HepG2 (cell line): ENCODE measurements at places on chromosomes 1 and 21. TPM values are rescaled to one million over a fixed set of nuclear protein-coding genes. Genes with fewer than 3 reads are reported as not detected.

Gene GPR52
- total RNA-seq: 1.5 TPM in 1 of 2 replicates, not detected in the other

Gene TOE1
- total RNA-seq: 17.4 and 19.0 TPM in 2 replicates

Gene TSPAN1
- 1.2 and 1.7 TPM in 2 replicates for total RNA-seq

Gene AKIRIN1
- total RNA-seq: 123 and 154 TPM in 2 replicates

Gene DTL
- total RNA-seq: 32.8 and 43.1 TPM in 2 replicates

Gene CENPS
- total RNA-seq: 22.0 and 24.9 TPM in 2 replicates

Gene PLA2G2C
- not detected in 2 replicates for total RNA-seq

Gene ANXA9
- total RNA-seq: 23.9 and 29.9 TPM in 2 replicates

Gene HENMT1
- total RNA-seq: not detected in 2 replicates

Gene TNFRSF4
- not detected in 2 replicates for total RNA-seq

Gene PARS2
- 4.6 and 5.5 TPM in 2 replicates for total RNA-seq

Gene COL11A1
- not detected in 2 replicates for total RNA-seq

Gene LCE3E
- total RNA-seq: not detected in 2 replicates

Gene CYP4B1
- not detected in 2 replicates for total RNA-seq

Gene TXLNA
- total RNA-seq: 67.8 and 70.7 TPM in 2 replicates

DNA sequence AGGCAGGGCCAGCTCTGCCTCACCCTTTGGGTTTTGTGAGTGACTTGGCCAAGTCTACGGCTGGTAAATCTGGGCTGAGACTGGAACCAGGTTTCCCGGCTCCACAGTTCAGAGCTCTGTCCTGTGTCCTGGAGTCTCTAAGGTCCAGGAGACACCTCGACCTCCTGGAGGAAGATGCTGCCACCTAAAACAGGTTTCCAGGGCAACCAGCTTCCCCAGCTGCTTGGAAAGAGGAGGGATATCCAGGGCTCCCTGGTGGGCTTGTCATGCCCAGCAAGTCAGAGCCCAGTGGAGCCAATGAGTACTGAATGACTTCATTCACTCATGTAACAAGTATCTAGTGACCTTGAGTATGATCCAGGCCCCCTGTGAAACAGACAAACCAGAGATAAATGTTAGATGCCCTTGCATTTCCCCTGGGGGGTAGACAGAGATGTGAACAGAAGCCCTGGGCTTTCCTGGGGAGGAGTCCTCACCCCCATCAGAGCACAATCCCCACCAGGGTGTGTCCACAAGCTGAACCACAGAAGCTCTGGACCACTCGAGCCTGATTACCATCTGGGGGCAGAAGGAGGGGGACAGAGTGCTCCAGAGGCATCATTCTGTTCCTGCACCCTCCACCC, 181.2 kb upstream of the RAB4A start:
- DNase-seq: no peak

DNA sequence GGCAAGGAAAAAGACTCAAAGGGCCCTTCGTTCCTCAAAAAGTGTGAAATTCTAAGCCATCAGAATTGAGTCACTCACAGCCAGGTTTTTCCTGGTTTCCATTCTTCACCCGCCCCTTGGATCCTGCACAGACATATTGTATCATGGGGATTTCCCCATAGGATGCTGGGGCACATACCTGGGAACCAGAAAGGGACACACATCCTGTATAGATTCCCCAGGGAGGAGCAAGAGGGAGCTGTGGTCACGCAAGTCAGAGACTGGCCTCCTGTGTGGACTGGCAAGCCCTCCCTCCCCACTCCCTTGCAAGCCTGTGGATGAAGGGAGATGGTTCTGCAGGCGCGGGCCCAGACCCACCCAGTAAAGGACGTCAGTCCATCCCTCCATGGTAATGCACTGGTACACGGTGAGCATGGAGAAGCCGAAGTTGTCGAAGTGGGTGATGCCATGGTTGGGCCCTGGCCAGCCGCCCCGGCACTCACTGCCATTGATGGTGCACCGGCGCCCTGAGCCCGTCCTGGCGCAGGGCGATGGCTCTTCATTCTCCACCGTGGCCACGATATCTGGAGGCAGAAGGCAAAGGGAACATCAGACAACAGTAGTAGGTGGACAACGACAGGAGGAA, 23.2 kb downstream of the CACNA1S start:
- DNase-seq: no peak

DNA sequence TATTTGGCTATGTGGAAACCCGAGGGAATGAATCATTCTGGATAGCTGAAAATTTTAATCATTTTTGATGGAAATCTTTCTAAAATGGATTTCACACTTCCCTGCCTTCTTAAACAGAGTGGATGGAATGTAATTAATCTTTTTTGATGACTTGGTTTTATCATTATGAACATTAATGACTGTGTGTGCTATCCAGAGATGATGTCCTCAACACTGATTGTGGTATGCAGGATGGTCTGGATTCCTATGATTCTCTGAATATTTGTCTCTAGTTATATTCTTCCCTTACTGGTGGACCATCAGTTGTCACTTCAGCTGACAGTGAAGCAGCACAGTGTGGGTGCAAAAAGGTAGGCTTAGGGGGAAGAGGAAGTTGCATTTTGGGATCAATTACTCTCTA, 513.5 kb downstream of the LMO4 start:
- DNase-seq: no peak

- no peak for DNase-seq
Observed at GRCh38 chr1:29516063-29516820, 279.9 kb downstream of the PTPRU start.

DNA sequence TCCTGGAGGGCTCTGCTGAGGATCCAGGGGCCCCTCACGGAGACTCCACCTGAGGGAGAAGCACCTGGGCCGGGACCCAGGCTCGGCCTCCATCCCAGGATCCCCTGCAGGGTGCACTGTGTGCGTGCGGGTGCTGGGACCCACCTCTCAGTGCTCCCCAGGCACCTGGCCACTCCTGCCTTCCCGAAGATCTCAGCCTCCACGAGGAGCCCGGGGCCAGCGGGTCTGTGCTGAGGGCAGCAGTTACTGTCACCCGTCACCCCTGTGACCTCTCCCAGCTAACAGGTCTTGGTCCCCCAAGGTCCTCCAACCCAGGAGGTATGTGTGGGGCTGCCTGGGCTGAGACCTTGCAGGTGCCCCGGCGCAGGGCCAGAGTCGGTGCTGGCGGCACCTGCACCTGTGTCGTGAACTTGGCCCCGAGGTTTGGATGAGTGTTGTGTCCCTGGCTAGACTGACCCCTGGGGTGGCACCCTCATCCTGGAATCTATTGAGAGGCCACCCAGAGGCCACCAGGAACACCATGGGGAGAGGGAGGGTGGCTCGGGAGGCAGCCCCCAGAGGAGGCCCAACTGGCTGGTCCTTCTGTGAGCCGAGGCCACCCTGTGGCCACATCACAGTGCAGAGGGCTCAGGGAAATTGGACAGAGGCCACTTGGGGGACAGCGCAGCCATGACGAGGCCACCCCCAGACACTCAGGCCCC, 17.7 kb downstream of the MORN1 start:
- no peak for DNase-seq

DNA sequence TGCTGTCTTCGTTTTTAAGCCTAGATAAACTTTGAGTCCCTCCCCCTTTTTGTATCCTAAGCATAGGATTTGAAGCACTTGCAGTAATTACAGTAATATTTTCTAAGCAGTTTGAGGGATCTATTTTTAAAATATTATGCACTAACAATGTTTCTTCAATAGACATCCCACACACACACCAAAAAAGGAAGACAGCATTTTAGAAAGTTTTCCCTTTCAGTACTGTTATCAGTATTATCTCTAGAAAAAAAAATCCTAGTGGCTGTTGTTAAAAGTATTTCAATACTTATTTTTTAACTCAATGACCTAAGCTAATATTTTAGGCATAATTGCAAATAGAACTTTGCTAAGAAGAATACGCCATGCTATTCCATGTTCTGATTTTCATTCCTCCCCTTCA, 15.1 kb downstream of the MCOLN3 start:
- no peak for DNase-seq

GRCh38 chr1:110951161-110951560, 12.6 kb downstream of the LRIF1 start:
- DNase-seq: no peak

DNA sequence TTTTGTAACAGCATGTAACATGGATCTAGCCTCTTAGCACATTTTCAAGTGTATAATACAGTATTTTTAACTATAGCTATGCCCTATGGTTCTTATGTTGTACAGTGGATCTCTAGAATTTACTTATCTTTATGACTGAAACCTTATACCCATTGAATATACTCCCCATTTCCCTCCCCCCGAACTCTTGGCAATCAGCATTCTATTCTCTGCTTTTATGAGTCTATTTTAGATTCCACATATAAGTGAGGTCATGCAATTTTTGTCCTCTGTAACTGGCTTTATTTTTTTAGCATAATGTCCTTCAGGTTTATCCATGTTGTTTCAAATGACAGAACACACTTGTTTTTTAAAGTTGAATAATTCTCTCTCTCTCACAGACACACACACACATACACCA, 3.1 kb upstream of the GBP6 start:
- DNase-seq: no peak

GRCh38 chr1:234755449-234755863, 145.5 kb upstream of the IRF2BP2 start:
- DNase-seq: no peak

DNA sequence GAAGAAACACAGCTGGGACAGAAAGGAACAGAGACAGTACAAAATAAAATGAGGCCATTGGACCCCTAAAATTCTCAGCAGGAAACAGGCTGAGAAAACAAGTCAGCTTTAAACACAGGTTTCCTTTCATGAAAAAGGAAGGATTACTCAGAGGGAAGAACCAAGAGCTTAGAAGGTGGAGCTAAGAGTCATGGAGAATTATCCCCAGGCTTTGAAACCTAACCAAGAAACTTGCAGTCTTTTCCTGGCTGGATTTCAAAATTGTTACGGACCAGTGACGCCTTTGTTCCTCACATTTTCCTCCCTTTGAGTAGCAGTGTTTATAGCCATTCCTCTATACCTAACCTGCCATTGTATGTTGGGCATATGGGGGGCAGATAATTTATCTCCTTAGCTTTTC, 8.8 kb downstream of the HMGB4 start:
- no peak for DNase-seq

DNA sequence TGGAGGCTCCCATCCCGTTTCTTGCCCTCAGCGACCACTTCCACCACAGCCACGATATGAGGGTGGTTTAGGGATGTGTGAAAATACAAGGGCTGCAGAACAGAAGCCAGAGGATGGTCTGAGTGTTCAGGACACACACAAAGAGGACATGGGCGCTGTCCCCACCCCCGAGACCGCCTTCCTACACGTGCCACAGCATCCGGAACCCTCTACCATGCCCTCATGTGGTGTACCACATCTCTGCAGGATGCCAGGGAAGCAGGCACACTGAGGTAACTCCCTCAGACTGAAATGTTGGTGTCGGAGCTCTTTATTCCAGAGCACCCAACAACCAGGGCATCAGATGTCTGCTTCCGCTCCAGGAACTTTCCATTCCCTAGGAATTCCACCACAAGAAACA, 23.1 kb downstream of the NPHP4 start:
- no peak for DNase-seq

GRCh38 chr1:219927956-219928790, at the start of gene SLC30A10:
Gene SLC30A10 (minus strand): TSS chr1:219928557. CDS start chr1:219928440, 117 bp downstream.
- peak; percentile 4 for DNase-seq

DNA sequence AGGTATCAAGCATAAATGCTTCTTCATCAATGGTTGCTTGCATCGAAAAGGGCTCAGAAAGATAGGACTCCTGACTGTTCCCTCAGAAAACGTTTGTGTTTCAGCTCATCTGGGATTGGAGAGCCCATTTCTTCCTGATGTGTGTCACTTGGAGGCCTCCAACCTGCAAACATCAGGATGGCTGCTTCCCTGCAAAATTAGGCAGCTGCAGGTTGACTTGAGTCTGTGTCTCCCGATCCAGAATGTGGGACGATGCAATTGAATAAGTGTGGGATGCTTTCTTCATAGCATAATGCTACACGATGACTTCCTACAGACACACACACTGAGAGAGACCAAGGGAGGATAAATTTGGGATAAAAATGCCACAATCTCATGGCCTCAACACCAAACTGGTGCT, 42.2 kb downstream of the OLIG1 start:
- no peak for DNase-seq

GRCh38 chr1:159098596-159098995, 22.0 kb upstream of the AIM2 start:
- no peak for DNase-seq

GRCh38 chr1:14339288-14339687, 259.2 kb upstream of the KAZN start:
- no peak for DNase-seq

GRCh38 chr1:56844545-56845136, 10.0 kb upstream of the C8A start:
- no peak for DNase-seq

DNA sequence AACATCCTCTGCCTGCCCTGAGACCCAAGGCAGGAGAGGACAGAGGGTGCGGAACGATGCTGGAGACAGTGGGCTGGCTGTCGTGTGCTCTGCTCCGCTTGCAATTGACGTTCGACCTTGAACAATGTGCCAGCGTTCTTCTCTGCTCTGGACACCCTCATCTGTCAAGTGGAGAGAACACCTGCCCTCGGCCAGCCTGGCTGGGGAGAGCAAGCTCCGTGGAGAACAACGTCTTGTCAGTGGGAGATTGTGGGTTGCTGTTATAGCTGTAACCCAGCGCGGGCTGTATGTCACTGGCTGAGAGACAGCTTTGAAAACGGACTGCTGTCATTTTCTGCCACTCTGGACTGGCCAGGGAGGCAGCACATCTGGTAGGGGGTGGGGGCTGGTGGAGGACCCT, 14.7 kb downstream of the KIAA1614 start:
- DNase-seq: peak; percentile 28

- DNase-seq: no peak
Observed at GRCh38 chr1:37399205-37399604, 75.2 kb upstream of the ZC3H12A start.

DNA sequence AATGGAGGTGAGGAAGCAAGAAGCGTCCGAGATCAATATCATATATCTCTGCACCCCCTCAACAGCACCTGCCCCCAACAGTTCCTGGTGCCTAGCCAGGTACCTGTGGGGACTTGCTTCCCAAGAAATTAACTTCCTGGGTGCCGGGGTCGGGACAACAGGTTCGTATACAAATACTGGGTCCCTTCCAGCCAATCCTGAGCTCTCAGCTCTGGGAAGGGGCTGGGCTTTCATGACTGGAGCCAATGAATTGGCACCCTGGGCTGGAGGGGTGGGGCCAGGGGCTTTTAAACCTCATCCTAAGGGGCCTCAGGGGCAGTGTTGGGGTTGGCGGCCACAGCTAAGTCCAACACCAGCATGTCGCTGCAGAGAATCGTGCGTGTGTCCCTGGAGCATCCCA, at the start of gene PADI3:
Gene PADI3 (plus strand): TSS at position 318 of the 400 bp plus-strand sequence. CDS start 40 bp downstream, at position 358.
- no peak for DNase-seq
